ENCODE measurements at places on chromosomes 16 and 17.

DNA sequence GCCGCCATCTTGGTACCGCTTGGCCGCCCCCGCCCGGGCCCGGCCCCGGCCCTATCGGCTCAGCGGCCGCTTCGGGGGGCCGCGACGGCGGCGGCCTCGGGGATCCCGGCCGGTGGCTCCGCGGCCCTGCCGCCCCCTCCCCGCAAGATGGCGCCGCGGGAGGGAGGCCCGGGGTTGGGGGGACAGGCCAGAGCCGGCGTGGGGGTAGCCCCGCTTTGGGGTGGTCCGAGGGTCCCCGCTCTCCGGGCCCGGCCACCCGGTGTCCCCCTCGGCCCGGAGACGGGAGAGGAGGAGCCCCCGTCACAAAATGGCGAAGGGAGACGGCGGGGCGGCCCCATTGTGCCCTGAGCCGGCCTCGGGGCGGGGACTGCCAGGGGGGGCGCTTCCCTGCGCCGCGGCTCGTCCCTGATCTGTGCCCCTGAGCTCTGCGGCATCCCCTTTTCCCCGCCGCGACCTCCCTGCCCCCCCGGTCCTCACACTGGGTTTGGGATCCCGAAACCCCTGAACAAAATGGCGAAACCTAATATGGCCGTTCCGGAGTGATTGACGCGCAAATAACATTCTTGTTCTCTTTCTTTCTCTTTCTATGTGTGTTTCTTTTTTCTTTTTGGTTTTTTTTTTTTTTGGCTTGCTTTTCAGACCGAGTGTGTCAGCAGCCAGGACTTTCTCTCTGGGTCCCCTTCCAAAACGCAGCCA lies 986 bp downstream of the HAPSTR1 start:
- DNase-seq, result no peak

- no peak for DNase-seq
These were observed 149.1 kb upstream of the CHMP6 start for GRCh38 chr17:80842456-80843013.

DNA sequence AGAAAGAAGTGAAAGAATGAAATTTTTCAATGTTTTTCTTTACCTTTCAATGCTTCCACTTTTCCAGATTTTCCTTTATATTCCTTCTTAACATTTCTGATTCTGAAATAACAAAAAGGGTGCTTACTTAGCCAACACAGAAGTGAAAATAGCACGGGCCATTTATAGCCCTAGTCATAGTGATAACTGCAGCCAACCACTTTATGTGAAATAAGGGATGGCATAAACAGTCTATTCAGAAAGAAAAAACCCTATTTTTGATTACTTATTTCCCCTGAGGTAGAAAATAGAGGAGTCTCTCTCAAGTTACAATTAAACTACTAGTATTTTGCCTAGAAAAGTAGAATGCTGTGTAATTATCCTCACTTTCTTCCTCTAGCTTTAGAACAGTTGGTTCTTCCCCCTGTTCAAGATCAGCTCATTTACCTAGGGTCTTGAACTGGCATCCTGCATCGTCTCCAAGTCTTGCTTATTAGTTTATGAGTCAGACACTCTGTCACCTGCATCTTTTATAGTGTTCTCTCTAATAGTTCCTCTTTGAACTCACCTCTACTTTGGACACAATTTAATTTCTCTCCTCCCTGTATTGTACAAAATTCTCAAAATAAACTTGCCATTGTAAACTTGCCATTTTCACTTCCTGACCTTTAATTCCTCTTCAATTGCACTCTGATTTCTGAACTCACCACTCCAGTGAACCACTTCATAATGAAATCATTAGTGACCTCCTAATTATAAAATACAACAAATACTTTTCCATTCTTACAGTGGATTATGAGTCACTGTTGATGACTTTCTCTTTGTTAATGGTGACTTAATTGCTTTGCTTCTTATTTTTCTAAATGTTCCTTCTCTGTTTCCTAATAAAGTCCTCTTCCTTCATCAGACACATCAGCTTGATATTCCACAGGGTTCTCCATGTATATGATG lies 23.6 kb downstream of the ABCA6 start:
- DNase-seq, result no peak

GRCh38 chr17:42608305-42609181 lies 631 bp downstream of the RETREG3 start:
- no peak for DNase-seq

- DNase-seq, result no peak
These were observed 7.5 kb upstream of the KCNJ12 start for GRCh38 chr17:21368545-21369246.

DNA sequence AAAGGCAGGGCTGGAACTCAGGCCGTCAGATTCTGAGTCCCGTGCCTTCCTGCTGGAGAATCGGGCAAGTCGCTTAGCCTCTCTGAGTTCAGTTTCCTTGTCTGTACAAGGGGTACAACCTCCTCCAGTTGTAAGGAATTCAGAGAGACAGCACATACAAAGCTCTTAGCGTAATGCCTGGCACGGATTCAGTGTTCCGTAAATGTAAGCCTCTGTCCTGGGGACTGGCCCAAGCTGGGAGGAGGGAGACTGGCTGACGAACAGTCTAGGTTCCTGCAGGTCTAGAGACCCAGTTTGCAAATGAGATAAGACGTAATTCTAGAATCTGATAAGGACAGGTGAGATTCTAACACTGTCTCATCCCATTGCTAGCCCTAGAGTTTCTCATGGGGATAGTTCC lies 9.9 kb downstream of the METTL22 start:
- no peak for DNase-seq

- DNase-seq, result no peak
These were observed 73.4 kb upstream of the TNRC6C start for GRCh38 chr17:77884967-77885641.

GRCh38 chr16:79009896-79010295 lies 590.6 kb downstream of the MAF start:
- DNase-seq, result no peak

GRCh38 chr16:85871756-85872155 lies 27.2 kb upstream of the IRF8 start:
- no peak for DNase-seq

DNA sequence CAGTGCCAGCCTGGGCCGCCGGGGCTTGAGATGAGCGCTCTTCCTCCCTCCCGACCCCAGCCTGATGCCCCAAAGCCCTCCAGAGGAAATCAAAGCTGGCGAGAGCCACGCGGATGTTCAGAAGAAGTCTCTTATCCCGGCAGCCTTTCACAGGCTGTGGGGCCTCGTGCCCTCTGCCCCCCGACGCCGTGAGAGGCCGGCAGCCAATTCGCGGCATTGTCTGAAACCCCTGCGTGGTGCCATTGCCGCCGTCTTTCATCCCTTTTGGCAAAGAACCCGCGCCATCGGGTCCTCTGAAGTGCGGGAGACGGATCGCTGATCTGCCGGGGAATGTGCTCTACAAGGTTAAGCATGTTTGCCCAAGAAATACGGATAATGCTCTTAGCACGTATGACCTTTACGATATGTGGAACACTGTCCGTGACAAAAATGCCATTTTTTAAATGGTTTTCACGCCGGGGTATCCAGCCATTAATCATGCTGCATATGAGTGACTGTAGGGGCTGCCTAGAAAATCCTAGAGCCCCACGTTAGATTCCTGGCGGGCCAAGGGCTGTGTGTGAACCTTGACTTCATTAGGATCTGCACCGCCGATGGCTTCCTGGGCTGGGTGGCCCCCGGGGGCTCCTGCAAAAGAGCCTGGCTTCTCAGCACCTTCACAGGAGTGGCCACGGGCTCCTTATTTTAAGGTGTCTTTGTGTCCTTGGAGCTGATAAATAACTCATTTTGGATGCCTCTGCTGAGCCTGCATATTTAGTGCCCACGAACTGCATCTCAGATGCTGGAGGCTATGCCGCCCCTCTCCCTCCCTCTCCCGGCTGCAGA lies 165.1 kb upstream of the TNRC6C start:
- DNase-seq, result no peak

- no peak for DNase-seq
These were observed 2.6 kb upstream of the NTN1 start for GRCh38 chr17:9018726-9019125.

DNA sequence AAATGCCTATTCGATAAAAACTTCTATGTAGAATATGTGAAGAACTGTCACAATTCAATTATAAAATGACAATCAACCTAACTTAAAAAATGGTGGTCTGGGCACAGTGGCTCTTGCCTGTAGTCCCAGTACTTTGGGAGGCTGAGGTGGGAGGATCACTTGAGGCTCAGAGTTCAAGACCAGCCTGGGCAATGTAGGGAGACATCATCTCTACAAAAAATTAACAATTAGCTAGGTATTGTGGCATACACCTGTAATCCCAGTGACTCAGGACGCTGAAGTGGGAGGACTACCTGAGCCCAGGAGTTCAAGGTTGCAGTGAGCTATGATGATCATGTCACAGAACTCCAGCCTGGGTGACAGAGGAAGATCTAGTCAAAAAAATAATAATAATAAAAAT lies 18.6 kb upstream of the METTL9 start:
- DNase-seq, result no peak

DNA sequence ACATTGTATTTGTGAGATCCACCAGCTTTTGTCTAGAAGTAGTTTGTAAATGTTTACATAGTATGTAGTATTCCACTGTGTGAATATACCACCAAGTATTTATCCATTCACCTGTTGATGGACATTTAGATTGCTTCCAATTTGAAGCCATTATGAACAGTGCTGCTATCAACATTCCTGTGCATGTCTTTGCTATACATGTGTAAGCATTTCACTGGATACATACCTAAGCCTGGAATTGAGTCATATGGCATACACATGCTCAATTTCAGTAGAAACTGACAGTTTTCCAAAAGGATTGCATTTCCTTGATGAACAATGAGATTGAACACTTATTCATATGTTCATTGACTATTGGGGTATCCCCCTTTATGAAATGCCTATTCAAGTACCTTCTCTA lies 540.6 kb upstream of the SOX9 start:
- DNase-seq, result no peak

GRCh38 chr16:56317998-56318826 lies 107.1 kb downstream of the AMFR start:
- no peak for DNase-seq

GRCh38 chr16:8194794-8195193 lies 395.5 kb downstream of the TMEM114 start:
- DNase-seq, result no peak

GRCh38 chr16:14528306-14528705 lies 101.8 kb downstream of the PARN start:
- DNase-seq, result no peak

DNA sequence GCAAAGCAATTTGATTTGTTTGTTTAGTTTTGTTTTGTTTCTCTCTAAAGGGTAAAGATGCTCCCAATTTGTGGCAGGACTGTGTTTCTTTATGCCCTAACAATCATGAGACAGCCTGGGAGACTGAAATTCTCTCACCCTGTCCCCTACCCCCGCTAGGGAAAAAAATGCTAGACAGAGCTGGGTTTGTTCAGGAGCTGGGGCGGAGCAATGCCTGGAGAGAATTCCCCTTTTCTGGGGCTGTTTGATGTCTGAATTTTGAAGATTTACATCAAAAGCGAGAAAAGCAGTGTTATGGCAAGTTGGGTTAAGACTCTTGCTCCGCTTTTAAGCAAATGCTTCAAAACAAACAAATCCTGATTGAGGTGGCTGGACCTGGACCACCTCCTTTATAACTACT lies 8.4 kb downstream of the MAF start:
- no peak for DNase-seq

GRCh38 chr16:89944773-89945172 lies 3.8 kb upstream of the DEF8 start:
- no peak for DNase-seq

- DNase-seq, result no peak
These were observed 9.5 kb downstream of the ABCA9 start for GRCh38 chr17:69050999-69051775.

DNA sequence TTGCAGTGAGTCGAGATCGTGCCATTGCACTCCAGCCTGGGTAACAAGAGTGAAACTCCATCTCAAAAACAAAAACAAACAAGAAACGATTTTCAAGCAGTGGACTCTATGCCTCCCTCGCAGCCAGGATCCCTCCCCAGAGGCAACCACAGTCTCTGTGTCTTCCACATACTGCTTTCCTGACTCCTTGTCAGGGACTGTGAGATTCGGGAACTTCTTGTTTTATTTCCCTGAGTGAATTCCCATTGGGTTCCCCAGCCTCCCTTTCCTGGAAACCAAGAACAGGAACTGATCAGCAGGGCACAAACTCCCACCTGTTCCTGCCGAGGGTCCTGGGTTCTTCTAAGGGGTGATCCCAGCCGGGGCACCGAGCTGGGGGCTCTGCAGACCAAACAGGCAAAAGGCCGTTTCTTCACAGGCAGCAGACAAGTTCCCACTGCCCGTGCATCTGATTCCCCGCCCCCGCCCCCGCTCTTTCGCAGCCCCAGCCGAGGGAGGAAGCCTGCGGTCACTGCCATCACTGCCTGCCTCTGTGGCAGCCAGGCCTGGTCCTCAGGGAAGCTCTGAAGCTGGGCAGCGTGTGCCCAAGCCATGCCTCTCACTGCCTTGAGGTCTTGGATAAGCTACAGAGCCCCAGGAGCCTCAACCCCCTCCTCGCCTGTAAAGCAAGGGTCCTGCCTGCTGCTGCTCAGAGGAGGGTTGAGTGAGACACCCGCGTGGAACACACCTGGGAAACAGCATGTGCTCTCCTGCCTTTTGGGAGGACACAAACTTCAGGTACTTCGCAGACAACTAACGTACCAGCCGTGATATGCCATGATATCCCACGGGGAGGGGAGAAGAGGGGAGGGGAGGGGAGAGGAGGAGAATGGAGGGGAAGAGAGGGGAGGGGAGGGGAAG lies 5.5 kb upstream of the PIEZO1 start:
- DNase-seq, result no peak

- DNase-seq, result no peak
These were observed 1.4 kb downstream of the MYO18A start for GRCh38 chr17:29178750-29179231.

DNA sequence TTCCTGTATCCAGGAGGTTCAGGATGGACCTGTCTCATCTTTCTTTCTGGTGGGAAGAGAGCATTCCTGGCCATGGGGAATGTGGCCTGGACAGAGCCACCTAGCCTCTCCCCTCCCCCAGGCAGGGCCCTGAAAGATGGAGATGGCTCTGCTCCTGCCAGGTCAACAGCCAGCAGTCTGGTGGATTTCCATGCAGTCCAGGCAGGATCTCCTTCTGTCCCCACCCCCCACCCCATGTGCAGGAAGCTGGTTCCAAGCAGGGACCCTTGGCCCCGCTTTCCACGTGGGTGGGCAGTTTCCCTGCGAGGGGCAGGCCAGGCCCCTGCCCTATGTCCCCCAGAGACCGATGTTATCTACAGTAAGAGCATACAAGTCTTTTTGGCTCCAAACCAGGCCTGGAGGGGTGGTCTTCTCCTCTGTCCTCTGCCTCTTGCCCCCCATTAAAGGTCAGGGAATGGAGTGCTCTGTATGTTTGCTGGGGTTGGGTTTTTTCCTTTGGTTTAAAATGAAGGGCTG lies 240.5 kb downstream of the SEC14L1 start:
- no peak for DNase-seq

DNA sequence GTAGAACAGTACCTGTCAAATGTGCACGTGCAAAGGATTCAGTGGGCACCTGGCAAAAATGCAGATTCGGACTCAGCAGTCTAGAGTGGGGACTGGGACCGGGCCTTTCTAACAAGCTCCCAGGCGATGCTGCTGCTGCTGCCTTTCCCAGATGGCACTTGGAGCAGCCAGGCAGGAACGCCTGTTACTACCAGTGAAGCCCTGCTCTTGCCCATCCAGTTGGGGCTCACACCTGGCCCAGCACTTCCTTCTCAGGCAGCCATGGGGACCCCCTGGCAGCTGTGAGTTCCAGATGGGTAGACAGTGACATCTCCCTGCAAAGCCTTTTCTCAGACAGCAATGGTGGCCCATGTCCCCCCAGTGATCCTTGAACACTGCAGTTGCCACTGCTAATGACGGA lies 30.4 kb downstream of the KDM8 start:
- no peak for DNase-seq

Data from SIG-M5 (cell line).